ENCODE measurements at places on chromosomes 3 and 15. TPM values are rescaled to one million over a fixed set of nuclear protein-coding genes. Genes with fewer than 3 reads are reported as not detected.

The CAND2 gene
- total RNA-seq, result 1.1 TPM

The EIF4E3 gene
- total RNA-seq, result 2.9 TPM

The SLC12A1 gene
- total RNA-seq, result not detected

The C3orf85 gene
- not detected for total RNA-seq

The ROPN1 gene
- total RNA-seq, result not detected

The UCN2 gene
- 0.20 TPM for total RNA-seq

The SLC24A5 gene
- total RNA-seq, result not detected

The ZMYND10 gene
- total RNA-seq, result 0.20 TPM

The MUSTN1 gene
- not detected for total RNA-seq

The FOXB1 gene
- not detected for total RNA-seq

The SERPINI2 gene
- total RNA-seq, result not detected

The ARGFX gene
- not detected for total RNA-seq

The SH2D7 gene
- total RNA-seq, result not detected

The NKTR gene
- total RNA-seq, result 62.8 TPM

The TIPARP gene
- total RNA-seq, result 30.5 TPM

The KLHL24 gene
- total RNA-seq, result 27.2 TPM

The THAP10 gene
- total RNA-seq, result 2.2 TPM

The SLC51A gene
- not detected for total RNA-seq

The DAZL gene
- total RNA-seq, result 0.37 TPM

The SNTN gene
- total RNA-seq, result not detected

The DGKG gene
- 1.4 TPM for total RNA-seq

The SHC4 gene
- 0.39 TPM for total RNA-seq

The CHRFAM7A gene
- total RNA-seq, result not detected

The SI gene
- total RNA-seq, result not detected

The GJD2 gene
- total RNA-seq, result not detected

The ERC2 gene
- total RNA-seq, result under 0.01 TPM

The RBM5 gene
- total RNA-seq, result 161 TPM

The PRC1 gene
- 159 TPM for total RNA-seq

The GAP43 gene
- total RNA-seq, result 0.39 TPM

The MIX23 gene
- total RNA-seq, result 36.0 TPM

The KLF15 gene
- total RNA-seq, result 2.0 TPM

The EFCC1 gene
- not detected for total RNA-seq

The GPR160 gene
- 0.39 TPM for total RNA-seq

The NME9 gene
- not detected for total RNA-seq

The EPHA6 gene
- not detected for total RNA-seq

The EBLN2 gene
- 6.6 TPM for total RNA-seq

The PPP1R14D gene
- not detected for total RNA-seq

The CFAP100 gene
- total RNA-seq, result not detected

The IL12A gene
- 3.5 TPM for total RNA-seq

The NANOGP8 gene
- 0.73 TPM for total RNA-seq

The MB21D2 gene
- total RNA-seq, result 2.9 TPM

The SNAP23 gene
- 57.0 TPM for total RNA-seq

The NEO1 gene
- total RNA-seq, result 11.8 TPM

The PLA2G4F gene
- total RNA-seq, result not detected

The ITIH3 gene
- total RNA-seq, result not detected

The SAMMSON gene
- total RNA-seq, result not detected

The CD200 gene
- total RNA-seq, result not detected

The LRRC2 gene
- total RNA-seq, result 1.1 TPM

The TTC23 gene
- total RNA-seq, result 20.6 TPM
